ENCODE measurements at places on chromosomes 3 and 15. TPM values are rescaled to one million over a fixed set of nuclear protein-coding genes. Genes with fewer than 3 reads are reported as not detected.
A peak's percentile ranks its signal among the peaks of the same experiment; 100 is the strongest.

DNA sequence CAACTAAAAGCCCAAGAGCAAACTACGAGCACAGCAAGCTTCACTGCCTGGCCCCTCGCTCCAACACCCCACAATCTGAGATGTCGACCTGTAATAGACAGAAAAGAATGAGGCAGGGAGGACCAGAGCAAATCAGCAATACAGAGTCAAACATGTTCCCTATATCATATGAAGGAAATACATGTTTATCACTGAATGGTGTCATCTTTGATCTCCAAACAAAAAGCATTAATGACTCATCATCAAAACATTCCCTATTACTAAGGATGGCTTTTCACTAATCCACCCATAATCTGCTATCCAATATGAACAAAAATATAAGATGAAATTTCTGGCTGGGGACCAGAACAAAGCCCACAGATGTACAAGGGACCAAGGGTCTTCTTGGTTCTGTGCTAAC lies 34.7 kb downstream of the MYO5A start:
- DNase-seq, result no peak

DNA sequence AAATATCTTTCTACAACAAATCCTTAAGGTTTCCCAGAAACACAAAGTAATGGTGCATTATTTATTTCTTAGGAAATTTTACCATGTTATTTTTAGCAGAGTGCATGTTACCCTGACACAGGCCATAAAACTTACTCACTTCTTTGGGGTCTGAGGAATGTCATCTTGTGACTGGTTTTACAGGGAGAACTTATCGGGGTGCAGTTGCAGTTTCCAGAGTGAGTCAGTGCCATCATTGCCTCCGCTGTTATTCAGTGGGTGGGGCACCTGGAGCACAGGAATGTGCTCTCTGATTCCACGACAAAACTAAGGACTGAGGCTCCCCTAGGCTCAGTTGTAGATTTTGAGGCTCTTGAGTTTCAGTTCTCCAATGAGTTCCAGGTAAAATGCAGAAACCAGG lies 11.1 kb upstream of the GREM1 start:
- no peak for DNase-seq

GRCh38 chr15:51731549-51732267 lies 5.7 kb downstream of the LYSMD2 start:
- peak; percentile 57 for DNase-seq

GRCh38 chr3:4804161-4805058 lies 174.8 kb upstream of the BHLHE40 start:
- DNase-seq, result no peak

GRCh38 chr3:159685801-159686200 lies 302.8 kb upstream of the IL12A start:
- no peak for DNase-seq

GRCh38 chr15:82105451-82106215 lies 59.8 kb upstream of the MEX3B start:
- DNase-seq, result no peak

DNA sequence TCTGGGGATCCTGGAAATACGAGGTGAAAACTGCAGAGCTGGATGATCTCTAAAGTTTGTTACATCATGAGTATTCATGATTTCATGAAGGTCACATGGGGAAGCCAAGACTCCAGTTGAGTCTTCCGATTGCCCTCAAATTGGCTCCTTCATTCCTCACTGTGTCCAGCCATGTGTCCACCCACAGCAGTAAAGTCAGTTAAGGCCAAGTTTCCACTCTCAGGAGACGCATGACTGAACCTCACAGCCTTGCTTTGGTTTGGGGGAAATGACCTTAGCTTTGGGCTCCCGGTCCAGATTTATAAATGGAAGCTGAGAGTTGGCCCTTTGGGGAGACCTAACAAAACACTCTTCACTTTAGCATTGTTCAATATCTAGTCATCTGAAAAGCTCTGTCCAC lies 289.7 kb upstream of the MCTP2 start:
- no peak for DNase-seq

GRCh38 chr3:147191795-147192385 lies 214.5 kb downstream of the ZIC4 start:
- no peak for DNase-seq

DNA sequence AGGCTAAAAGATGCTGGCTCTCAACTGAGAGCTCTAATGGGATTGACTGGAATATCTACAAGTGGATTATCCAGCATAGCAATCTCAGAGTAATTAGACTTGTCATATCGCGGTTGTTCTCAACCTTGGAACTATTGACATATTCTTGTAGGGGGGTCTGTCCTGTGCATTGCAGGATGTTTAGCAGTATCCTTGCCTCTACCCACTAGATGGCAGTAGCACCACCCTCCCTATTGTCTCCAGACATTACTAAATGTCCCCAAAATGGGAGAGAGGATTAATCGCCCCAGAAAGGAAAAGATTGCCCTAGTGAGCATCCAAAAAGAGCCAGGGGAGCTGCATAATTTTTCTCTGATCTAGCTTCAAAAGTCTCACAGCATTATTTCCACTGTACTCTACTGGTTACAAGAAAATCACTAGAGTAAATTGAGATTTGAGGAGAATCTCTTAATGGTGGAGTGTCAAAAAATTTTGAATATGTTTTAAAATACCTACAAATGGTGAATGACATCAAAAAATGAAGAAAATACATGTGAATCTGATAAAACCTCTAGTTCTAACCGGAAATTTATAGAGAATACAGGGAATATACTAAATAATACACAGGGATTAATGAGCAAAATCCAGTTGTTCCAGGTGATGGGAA lies 388.2 kb upstream of the AGTR1 start:
- DNase-seq, result no peak

DNA sequence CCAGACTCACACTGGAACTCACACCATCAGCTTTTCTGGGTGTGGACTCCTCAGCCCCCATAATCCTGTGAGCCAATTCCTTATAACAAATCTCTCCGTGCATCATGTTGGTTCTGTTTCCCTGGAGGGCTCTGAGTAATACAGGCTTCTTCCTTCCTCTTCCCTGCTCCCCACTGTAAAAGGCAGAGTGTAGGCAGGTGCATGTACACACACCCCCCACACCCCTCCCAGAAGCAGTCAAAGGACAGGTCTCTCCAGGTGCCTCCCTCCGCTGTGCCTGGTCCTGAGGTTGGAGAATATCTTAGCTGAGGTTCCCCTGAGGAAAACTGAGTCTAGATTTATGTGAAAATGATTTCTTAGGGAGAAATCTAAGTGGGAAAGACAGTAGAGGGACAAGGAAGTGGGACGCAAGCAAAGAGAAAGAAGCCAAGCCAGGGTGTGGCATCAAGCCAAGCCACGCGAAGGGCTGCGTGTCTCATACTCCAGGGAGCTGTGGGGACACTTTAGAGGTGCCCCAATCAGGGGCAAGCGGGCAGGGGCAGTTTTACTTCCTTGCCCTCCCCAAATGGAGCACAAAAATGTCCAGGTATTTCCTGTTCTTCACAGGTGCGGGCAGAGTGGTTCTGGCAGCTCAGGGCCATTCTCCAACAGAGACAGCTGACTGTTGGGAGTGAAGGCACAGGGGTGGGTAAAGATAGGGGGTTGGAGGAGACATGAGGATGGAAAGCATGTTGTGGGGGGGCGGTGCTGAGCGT lies 86.6 kb downstream of the HMG20A start:
- no peak for DNase-seq

- DNase-seq, result no peak
Observed at GRCh38 chr3:59660376-59660775, 610.6 kb upstream of the CFAP20DC start.

DNA sequence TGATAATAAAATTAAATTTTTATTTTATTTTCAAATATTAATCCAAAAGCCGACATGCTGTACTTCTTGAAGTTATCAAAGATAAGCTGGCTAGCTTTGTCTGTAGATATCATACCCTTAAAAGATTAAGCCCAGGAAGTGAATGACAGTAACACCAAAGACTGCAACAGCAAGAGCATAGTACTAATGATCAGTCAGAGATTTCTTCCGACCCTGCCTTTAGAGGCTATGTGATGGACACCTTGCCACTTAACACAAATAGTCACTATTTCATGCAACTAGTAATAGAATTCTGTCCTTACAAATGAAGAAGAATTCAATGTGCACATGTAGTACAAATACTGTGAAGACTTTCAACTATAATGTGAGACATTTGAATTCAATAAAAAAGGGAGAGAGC lies 9.3 kb upstream of the MBNL1 start:
- DNase-seq, result no peak

GRCh38 chr15:98226578-98226977 lies 266.1 kb downstream of the ARRDC4 start:
- no peak for DNase-seq

GRCh38 chr3:69095636-69096035 lies 10.9 kb downstream of the ARL6IP5 start:
- DNase-seq, result peak; percentile 25

DNA sequence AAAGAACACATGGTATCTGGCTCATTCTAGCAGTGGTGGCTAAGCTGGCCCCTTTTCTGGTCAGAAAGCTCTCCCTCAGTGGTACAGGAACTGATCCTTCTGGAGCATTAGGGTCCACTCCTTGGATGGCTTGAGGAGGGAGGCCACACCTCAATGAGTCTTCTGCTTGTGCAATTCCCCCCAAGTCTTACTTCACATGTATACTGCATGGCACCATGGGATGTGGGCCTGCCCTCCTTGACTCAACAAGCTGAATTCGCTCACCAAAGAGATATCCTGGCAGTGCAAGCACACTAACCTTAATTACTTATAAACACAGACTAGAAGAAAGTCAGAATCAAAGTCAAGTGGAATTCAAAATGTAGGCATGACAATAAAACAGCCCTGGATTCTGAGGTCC lies 133.8 kb upstream of the SLC2A2 start:
- DNase-seq, result no peak

DNA sequence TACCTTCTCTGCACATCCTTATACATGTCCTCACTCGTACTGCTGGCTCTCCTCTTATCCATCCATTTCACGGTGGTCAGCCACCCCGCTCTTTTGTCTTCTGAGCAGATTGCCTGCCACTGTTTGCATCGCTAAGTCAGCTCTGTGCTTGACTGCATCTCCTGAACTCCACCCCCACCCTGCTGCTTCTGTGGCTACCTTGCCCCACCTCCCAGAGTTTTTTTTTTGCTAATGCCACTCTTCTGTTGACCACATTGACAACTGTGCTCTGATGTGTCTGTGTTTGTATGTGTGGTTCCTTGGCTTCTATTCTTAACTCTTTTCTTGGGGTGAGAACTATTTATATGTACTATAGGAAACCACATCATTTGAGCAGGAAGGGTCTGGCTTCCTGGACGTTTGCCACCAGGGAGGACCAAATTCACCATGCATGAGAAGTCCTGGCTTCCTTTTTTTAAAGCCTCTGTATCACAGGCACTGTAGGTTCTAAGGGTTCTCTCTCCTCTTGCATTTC lies 12.8 kb upstream of the MTMR10 start:
- DNase-seq, result no peak

DNA sequence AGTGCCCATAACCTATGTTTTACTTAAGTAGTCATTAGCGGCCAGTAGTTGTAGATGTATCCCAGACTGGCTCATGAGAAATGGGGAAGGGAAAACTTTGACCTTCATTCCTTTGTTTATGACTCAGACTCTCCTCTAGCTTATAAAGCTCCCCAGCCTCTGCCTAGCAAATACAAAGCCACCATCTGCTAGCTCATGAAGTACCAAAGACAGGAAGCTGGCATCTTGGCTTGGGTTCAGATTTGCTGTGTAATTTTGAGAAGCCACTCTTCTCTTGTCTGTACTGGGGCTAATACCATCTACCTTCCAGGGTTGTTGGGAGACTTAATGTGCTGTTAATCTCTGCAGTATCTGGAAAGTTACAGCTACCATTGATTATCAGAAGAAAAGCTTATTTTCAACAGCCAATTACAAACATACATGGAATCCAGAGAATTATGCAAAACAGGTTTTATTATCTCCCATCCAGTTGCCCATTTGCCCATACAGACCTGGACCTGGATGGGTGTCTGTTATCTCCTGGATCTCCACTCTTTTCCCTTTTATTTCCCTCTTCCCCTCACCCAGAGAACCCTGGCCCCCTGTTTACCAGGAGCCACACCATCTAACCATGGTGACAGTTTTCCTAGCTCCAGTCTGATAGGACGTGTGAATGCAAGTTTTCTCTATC lies 153.8 kb downstream of the SEMA6D start:
- no peak for DNase-seq

- DNase-seq, result no peak
Observed at GRCh38 chr3:170815340-170815739, 54.7 kb downstream of the RPL22L1 start.

- DNase-seq, result no peak
Observed at GRCh38 chr3:164418414-164418813, 659.9 kb downstream of the SI start.

- no peak for DNase-seq
Observed at GRCh38 chr3:126961191-126961790, 21.6 kb upstream of the PLXNA1 start.

- DNase-seq, result no peak
Observed at GRCh38 chr15:57820119-57820518, 113.6 kb downstream of the POLR2M start.

DNA sequence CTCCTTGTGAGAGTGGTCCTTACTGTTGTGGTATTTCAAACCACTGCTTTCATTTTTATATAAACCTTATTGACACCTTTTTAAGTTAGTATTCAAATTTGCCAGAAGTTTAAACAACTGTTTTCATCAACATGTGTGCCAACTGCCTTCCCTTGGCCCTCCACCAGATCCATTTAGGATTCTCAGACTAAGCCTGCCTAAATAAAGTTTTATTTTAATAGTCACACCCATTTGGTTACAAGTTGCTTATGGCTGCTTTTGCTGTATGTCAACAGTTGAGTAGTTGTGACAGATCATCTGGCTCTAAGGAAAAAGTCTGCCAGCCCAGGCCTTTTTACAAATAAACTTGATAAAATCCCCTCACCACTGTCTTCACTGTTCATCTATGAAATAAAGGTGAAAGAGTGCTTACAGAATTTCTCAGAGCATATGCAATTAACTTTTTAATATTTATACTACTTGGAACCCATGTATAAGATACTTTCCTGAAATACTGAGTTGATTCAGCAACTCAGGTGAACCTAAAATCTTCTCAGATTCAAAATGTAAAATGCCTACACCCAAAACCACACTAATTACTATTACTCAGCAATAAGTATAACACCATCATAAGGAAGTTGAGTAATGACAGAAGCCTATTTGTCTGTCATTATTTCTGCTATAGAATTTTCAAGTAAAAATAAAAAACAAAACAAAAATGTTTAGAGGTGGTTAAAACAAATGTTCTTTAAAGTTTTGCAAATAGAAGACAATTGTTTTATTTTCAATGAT lies 35.1 kb downstream of the PEAK1 start:
- no peak for DNase-seq

The FETUB gene
- not detected for total RNA-seq

The GOLGA6B gene
- 0.49 TPM for total RNA-seq

The CHRNA3 gene
- not detected for total RNA-seq

The TMC3 gene
- not detected for total RNA-seq

The SLC6A6 gene
- 50.9 TPM for total RNA-seq

The MFGE8 gene
- total RNA-seq, result 71.6 TPM

The KNG1 gene
- not detected for total RNA-seq

The TRIM42 gene
- total RNA-seq, result not detected

The FANCD2OS gene
- not detected for total RNA-seq

The CYP1A2 gene
- total RNA-seq, result not detected

The HDDC3 gene
- 14.7 TPM for total RNA-seq

The CYP8B1 gene
- not detected for total RNA-seq
